ENCODE measurements at places on chromosomes 1 and 21.

- DNase-seq = no peak
Measured at GRCh38 chr1:86394416-86394815, 1.7 kb downstream of the ODF2L start.

- no peak for DNase-seq
Measured at GRCh38 chr1:153490272-153491051, 30.0 kb upstream of the S100A7 start.

GRCh38 chr21:31526040-31526439, 133.5 kb upstream of the SOD1 start:
- no peak for DNase-seq

- DNase-seq = no peak
Measured at GRCh38 chr1:229838204-229838603, 212.2 kb downstream of the URB2 start.

- no peak for DNase-seq
Measured at GRCh38 chr1:168688644-168689326, 40.2 kb downstream of the DPT start.

GRCh38 chr1:151819976-151820623, 11.5 kb downstream of the RORC start:
- no peak for DNase-seq

GRCh38 chr1:178650934-178651511, 74.0 kb upstream of the RALGPS2 start:
- no peak for DNase-seq

DNA sequence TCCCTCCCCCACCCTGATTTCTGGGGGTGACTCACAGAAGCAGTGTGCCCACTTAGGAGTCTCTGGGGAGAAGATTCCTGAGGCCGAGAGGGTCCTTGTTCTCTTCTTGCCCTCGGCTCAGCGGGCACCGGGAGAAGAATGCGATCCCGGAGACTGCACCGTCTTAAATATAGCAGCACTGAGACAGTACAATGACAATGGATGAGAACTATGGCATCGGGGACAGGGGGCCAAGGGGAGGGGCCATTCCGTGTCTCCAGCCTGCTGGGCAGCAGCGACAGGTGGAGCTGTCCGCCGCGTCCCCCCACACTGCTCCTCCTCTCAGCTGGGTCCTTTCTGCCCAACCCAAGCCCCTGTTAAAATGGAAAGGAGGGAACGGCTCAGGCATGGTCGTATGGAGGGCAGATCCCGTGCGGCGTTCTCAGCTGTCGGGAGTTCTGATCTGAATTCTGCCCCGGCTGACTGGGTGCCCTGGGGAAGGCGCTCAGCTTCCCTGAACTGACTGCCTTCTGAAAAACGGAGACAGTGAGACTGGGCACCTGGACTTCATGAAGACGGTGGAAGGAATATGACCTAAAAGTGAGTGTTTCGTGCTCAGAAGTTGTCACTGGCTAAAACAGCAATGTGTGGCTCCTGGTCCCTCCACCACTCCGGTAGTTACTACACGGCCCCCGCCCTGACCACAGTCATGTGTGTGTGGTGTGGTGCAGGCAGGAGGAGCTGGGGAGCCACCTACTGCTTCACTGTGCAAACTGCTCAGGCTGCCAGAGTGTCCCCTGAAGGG, at the start of gene MYOM3:
MYOM3 (minus strand) TSS at position 140 of the 784 bp plus-strand sequence. CDS start 3,499 bp downstream, outside the sequence.
- peak; percentile 2 for DNase-seq

- DNase-seq = no peak
Measured at GRCh38 chr1:6466751-6467150, 778 bp upstream of the TNFRSF25 start.

DNA sequence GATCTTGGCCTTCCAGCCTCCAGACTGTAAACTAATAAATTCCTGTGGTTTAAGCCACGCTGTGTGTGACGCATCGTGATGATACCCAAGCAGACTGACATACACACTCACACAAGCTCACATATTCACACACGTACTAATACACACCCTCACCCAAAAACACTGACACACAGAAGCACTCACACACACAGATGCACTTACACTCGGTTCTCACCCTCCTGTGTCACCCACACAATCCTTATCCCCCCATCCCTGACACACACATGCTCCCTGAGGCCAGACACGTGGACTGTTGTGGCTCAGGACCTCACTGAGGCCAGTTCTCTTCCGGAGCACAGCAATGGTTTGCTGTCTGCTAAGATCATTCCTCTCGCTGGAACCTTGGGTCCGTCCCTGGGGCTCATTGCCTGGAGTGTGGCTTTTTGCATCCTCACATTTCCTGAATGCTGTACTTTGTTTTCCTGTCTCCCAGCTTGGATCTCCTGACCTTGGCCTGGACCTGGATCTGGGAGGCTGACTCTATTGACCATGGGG, 76.9 kb upstream of the LYST start:
- DNase-seq = no peak

DNA sequence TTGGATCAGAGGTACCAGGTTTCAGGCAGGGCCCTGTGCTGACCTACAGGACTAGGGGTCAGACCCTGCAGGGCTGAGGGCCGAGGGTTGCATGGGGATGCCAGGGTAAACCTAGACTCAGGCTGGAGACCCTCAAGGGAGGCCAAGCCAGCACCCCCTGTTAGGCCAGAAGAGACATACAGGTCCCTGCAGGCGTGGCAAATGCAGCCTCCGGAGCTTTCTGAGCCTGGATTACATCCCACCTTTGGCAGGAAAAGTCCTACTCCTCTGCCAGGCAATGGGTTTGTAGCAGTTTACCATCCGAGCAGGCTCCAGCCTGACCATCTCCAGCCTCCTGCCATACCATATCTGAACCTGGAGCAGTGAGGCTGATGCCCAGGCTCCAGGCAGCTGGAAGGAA, 425.3 kb downstream of the NPHP4 start:
- DNase-seq = no peak

GRCh38 chr1:97507863-97508262, 413.0 kb downstream of the DPYD start:
- no peak for DNase-seq

GRCh38 chr1:10663678-10664035, 132.8 kb downstream of the CASZ1 start:
- no peak for DNase-seq

DNA sequence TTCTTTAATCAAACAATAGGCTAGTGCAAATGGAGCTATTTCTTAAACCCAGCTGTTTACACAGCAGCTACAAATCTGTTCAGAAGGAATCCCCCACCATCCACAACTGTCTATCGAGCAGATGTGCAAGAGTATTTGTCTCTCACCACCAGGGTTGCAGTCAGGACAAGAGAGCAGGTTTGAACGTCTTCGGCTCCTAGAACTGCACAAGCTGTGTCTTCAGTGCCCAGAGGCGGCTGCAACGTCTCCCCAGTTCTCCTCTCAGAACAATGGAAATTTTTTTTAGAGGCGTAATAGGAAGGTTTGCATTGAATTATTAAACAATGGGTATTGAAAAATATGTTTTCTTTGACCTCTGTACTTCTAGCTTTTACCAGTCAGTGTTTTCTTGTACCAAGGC, 7.3 kb downstream of the OVAAL start:
- DNase-seq = no peak

DNA sequence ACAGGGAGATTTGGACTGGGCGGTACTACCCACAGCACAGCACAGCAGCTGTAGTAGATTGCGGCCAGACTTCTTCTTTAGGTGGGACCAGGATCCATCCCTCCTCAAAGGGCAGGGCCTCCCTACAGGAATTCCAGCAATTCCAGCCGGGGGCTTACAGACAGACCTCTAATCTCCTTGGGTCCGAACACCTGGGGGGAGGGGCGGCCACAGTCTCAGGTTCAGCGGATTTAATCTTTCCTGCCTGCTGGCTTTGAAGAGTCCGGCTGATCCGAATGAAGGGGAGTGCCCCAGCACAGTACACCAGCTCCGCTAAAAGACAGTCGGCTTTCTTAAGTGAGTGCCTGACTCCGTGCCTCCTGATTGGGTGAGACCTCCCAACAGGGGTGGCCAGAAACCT, 1708.5 kb downstream of the BRINP3 start:
- DNase-seq = no peak

- peak; percentile 18 for DNase-seq
Measured at GRCh38 chr1:154975409-154976059, 1.1 kb downstream of the CKS1B start.

DNA sequence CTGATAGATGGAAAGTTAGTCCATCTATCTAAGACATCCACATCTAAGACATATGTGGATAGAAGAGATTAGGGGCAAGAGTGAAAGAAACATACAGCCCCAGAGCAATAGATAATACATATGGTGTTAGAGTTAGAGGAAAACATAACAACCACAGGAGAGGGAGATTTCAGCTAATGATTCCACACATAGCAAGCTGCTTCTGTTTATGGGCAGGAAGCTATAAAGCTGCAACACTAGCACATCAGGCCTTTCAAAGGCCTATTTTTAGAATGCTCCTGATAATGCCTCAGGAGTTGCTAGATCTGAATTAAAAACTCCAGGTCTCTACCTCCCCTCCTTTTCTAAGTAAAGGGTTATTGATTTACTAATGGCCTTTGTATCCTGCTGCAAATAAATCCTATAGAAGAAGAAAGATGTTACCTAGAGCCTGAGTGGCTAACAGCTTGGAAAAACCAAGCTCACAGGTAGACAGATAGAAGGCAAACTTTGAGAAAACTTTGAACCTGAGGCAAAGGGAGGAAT, 36.1 kb downstream of the BRINP2 start:
- DNase-seq = no peak

GRCh38 chr21:41727784-41728763, 38.8 kb downstream of the RIPK4 start:
- no peak for DNase-seq

- DNase-seq = no peak
Measured at GRCh38 chr1:38062361-38063288, 16.0 kb upstream of the POU3F1 start.

DNA sequence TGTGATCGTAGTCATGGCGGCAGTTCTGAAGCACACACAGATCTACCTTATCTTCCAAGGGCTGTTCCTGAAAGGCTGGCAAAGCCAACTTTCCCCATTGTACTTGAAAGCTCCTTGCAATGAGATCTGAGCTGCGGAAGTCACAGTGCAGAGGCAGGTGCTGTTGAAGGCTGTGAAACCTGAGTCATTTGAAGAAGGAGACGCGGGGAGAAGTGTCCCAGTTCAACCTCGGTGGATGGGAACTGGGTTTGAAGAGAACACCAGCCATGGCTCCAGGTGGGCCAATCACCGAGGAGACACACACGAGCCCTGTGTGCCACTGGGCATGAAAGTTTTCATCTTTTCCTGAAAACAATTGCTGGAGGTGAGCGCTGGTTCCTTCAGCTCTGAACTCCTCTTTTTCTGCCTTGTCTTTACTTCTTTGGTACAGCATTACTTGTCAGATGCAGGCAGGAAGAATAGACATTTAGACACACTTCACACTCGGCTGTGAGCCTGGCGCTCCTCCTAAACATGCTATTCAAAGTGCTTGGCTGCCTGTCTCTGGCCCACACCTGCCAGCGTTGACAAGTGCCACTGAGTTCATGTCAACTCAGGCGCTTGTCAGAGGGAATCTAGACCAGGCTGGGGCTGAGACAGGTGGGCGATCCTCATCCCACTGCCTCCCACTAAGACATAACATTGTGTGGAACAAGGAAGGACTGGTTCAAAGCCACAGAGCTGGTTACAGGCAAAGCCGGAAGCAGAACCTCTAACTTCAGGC, 25.7 kb upstream of the PDE9A start:
- DNase-seq = no peak

DNA sequence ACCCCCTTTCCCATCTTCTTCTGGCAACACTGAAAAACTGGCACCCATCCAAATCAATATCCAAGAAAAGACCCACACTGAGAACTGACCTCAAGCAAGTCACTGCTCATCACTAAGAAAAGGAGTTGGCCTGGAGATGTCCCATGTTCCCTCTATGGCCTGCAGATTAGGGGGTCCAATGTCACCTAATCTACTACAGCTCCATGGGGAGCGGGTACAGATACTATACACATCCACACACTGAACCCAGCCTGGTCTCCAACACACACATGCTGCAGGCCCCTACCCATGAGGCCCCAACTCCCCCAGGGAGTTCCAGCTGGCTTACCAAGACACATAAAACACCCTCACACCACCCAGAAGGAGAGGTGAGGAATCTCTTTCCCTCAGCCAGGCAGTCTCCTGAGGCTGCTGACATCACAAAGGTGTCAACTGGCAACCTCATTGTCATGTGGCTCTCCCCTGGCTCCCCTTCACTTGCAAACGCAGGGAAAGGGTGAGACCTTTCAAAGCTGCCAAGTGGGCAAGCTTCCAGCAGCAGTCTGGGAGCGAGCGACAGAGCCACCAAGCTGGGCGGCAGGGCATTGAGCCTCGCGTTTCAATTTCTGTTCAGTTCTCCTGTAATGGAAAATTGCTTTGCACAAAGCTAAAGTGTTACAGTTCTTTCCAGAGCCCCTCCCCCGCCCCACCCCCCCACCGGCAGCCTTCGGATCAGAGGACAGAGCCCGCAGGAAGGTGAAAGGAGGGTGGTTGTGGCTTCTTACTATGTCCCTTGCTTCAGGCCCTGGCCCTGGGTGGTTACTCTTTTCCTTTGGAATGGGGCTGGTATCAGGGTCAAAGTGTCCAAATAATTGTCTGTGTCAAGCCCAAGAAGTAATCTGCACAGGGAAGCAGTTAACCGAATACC, at the start of gene LRRC52:
LRRC52 (plus strand) TSS at position 469 of the 907 bp plus-strand sequence; CDS start at position 766, 297 bp downstream.
- no peak for DNase-seq

GRCh38 chr1:241611063-241611462, 29.1 kb downstream of the CHML start:
- DNase-seq = no peak

GRCh38 chr1:181131255-181131941, 42.9 kb downstream of the IER5 start:
- no peak for DNase-seq

DNA sequence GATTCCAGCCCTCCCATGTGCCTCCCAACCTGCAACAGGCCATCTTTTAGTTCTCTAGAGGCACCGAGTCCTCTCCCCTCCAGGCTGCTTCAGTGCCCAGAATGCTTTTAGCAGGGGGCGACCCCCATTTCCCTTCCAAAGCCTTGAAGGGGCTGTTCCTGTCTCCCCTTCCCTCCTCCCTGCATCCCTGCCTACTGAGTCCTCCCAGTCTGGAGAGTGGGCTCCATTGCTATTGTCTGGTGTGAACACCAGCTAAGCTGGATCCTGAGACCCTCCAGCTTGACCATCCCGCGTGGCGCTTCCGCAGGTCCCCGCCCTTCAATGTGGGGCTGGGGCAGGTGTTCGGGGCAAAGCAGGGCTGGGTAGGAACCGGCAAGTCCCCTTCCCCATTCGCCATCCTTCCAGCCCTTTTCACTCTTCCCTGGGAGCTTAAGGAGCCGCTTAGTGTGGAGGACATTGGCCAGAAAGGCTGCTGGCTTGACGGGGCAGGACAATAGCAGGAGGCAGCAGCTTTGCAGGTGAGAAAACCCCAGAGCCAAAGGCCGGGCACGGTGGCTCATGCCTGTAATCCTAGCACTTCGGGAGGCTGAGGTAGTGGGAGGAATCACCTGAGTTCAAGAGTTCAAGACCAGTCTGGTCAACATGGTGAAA, 32.2 kb downstream of the PADI6 start:
- DNase-seq = no peak

GRCh38 chr1:86756062-86756406, 51.7 kb downstream of the SH3GLB1 start:
- DNase-seq = no peak

DNA sequence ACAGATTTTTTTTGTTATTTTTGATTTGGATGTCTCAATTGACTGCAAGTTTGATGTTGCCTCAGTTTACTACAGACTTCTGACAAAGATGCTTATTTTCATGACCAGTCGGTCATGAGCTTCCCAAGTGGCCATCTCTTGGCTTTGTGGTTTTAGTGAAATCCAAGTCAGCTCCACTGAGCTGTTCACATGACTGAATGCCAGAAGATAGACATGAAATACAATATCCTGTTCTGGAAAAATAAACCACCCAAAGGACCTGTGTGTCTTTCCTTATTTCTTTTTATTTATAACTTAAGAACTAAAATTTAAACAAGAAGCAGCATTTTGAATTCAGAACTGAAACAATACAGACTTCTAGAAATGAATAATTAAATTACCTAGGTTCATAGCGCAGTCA, 89.3 kb downstream of the HMCN1 start:
- DNase-seq = no peak
